Activated CD4-positive, alpha-beta memory T cell treated with anti-CD3 and anti-CD28 coated beads, Interleukin-2, amount 10 ng/mL, durations not matched to agents 7 days and 5 days (primary cell): ENCODE measurements at places on chromosomes 1 and 21.

- DNase-seq = no peak
Measured at GRCh38 chr1:185373813-185374529, 56.9 kb upstream of the IVNS1ABP start.

GRCh38 chr1:86505564-86505902 is 36.8 kb downstream of the CLCA1 start:
- DNase-seq = no peak

DNA sequence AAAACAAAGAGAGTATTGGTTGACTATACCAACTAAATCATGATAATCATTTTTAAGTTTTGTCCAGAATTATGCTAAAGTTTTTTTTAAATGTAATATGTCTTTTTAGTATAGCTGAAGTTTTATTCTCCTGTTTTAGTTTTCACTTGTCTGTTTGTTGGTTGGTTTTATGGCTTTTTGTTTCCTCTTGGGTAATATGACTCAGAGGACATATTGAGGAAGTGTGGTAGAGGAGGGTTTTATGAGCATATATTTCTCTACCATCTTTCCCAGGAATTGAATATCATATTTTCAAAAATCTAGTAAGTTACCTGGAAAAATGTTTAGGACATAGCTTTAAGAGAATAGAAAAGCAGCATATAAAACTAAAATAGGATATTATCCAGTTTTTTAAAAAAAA is 68.6 kb upstream of the MCOLN3 start:
- no peak for DNase-seq

DNA sequence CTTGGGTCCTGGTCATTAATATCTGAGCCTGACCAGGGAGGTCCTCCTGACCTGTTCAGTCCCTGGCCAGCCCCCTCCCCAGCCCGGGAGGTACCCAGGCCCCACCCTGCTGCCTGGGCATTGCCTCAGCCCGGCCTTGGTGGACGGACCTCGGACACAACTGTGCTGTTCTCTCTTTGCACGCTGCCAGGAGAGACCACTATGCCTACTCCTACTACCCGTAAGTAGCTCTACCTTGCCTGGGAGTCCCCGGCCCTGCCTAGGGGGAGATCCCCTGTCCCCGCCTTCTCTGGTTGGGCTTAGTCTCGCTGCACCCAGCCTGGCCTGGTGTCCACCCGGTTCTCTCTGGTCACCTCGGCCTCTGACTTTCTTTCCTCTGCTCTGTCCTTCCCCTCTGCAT is 53.2 kb downstream of the PTPRU start:
- DNase-seq = no peak

DNA sequence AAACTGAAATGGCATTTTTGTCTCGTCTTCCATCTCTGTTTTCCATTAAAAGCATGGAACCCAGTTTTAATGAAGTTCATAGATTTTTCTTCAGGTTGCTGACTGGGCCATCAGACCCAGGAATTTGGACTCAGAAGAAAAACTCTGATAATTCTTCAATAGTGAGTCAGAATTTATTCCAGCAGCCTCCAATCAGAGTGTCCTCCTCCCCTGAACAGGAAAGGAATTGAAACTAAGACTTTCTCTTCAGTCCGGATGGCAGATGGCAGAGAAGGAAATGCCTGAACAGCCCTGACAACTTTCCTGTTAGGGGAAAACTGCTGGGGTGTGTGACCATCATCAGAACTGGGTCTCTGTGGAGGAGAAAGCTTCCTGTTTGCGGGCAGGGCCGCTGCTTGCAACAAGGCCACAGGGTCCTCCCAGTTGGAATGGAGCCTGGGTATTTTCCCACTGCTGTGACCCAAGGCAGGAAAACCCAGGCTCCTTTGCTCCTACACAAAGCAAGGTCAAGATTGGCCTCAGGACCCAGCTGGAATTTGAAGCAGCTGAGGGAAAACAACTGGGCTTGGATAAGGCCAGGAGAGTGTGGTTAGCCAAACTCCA is 20.7 kb downstream of the CD34 start:
- DNase-seq = no peak
